Bronchial epithelial cell (primary cell): ENCODE measurements at places on chromosomes 7 and 10. TPM values are rescaled to one million over a fixed set of nuclear protein-coding genes. Genes with fewer than 3 reads are reported as not detected.

CPVL gene
- total RNA-seq = not detected in 2 replicates

OIT3 gene
- 0.13 TPM in 1 of 2 replicates, not detected in the other for total RNA-seq

DNA sequence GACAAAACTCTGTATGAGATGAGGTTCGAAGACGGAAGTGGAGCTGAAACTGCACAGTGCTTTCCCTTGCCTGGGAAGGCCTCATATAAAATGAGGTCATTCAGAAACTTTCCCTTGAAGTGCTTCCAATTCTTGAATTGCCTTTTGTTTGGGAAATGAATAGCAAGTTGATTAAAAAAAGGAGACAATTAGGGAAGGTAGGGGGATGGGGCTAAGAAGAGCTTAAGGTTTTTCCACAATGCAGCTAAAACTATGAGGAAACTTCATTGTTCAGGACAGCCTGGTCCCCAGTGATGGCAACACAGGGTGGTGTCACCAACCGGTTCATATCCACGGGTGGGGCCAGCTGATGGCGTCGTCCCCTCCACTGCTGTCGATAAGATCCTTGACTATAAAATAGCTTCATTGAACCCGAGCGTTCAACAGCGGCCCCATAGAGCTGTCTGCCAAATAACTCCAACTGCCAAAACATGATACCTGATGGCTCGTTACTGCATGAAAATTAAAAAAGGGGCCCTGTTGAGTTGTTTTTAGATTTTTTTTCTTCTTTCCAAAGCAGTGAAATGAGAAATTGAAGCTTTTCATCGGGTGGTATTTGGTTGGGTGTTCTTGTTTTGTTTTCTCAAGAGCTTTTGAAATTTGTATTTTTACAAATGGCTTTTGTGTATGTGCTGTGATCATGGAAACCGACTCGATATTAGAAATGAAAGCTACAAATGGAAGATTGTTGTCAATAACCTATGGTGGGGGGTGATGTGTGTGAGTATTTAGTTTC, 2.8 kb upstream of the CELF2 start:
- DNase-seq = no peak

GRCh38 chr10:125093199-125093973, 67.0 kb downstream of the CTBP2 start:
- DNase-seq = no peak

SPOCK2 gene
- total RNA-seq = 0.13 and 0.26 TPM in 2 replicates

DNA sequence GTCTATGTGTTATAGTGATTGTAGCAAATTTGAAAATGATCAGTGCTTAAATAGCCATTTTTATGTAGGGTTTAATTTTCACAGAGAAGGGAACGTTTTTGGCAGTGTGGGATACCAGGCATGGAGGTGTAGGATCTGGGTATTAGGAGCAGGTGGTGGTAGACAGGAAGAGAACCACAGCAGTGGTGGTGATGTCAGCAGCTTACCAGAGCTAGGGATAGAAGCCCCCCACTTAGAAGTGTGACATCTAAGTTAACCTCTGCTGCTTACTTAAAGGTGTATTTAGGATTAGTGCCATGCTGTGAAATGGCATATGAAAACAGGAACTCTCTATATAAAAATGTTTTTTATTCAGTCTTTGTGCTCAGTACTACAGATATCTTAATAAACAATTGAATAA, 73.8 kb downstream of the CREM start:
- no peak for DNase-seq

ADGRA1 gene
- total RNA-seq = not detected in 2 replicates

GRCh38 chr7:128879939-128880746, 17.5 kb downstream of the ATP6V1F start:
- DNase-seq = peak; percentile 42
